Natural killer cell treated with Interleukin-12 subunit alpha and Interleukin-12 subunit beta and Interleukin-15 and Interleukin-18, amount 100 ng/mL, for 72 hours (primary cell): ENCODE measurements at places on chromosomes 12 and 14.

- no peak for DNase-seq
These were observed 104.5 kb upstream of the MED13L start for GRCh38 chr12:116381744-116382685.

GRCh38 chr12:1197264-1198018, 206.4 kb downstream of the ERC1 start:
- DNase-seq = no peak

GRCh38 chr12:55142669-55143565, 16.7 kb downstream of the OR9K2 start:
- DNase-seq = no peak

DNA sequence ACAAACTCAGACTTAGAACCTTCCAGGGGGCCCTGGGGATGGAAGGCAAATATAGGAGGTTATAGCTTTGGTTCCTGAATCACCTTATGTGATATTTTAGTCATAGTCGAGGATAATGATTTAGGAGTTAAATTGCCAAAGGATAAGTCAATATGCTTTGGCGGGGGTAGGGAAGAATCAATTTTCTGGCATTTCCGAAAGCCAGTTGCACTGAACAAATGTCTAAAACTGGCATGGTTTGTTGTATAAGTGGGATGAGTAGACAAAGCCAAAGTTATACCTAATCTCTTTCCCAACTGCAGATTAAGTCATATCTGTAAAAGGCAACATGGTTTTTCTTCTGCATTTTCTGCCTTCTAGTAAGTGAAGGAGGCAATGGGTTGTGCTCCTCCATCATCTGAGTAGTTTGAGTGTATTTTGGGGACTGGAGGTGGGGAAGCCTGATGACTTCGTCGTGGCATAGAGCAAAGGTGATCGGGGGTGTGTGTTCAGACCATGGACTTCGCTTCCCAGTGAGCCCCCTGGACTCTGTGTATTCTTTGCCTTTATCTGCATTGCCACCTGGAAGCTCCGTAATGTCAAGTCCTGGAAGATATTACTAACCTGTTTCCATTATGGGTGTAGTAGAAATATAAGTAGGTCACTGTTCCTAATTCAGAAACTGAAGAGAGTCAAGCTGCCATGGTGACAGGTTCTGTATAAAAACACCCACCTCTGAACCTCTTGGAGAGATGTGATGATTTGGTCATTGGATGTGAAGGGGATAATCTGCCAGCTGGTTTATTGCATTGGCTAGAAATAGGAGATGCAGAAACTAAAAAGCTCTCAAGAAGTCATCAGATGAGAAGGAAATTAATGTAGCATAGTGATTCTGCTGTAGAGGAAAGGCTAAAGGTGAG, 24.5 kb downstream of the PPFIBP1 start:
- no peak for DNase-seq

DNA sequence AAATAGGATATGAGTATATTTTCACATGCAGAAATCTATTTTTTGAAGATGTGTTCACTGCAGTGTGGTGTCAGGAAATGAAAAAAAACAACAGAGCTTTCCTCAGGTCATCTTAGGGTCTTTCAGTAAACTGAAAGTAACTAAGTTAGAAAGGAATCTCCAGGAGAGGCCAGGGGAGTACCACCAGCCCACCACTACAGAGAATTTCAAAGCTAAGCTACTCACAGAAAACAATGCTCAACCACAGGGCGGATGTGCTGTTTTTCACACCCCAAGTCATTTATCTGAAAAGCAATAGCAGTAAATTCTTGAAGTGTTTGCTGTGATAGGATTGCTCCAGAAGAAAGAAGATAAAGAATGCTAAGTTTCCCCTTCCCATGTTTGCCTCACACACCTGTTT, 79.0 kb downstream of the IFNG start:
- DNase-seq = peak; percentile 89
